ENCODE measurements at places on chromosomes 1 and 21.
A peak's percentile ranks its signal among the peaks of the same experiment; 100 is the strongest.

DNA sequence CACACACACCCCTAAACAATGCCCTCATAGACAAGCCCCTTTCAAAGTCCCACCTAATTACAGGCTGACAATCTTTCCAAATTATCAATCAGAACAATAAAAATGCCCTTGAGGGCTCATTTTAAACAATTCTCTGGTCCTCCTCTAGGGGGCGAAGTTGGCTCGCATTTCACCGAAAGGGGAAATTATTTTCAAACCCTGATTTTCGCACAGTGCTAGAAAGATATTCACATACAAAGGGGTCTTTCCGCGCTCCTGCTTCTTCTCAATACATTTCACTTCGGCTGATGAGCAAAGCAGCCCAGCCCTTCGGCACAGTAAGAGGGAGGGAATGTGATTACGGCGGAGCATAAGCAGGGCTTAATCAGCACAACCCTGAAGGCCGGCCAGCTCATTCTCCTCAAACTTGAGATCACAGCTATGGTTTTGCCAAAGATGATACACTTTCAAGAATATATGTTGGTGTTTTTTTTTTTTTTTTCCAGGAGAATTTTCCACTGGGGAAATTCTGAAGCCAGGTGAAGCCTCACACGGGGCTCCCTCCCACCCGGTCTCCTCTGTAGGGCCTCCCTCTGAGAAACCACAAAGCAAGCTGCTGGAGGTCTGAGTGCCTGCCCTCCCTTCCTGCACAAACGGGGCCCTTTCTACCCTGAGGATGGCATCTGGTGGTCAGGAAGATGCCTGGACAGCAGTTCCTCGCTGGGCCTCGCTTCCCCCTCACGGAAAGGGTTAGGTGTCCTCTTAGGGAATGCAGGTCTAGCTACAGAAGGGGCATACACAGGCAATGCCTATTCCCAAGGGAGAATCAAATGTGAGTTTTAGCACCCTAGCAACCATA lies 66.9 kb downstream of the GNG12 start:
- peaks cover 36% of the 10 kb centered on the region for H3K27me3 ChIP-seq
- peak; percentile 20 for DNase-seq
- peaks cover 5% of the 10 kb centered on the region for H3K4me1 ChIP-seq
- no peaks in the 10 kb centered on the region for H3K36me3 ChIP-seq
- H3K4me3 ChIP-seq = peak overlapping the region; percentile 52

DNA sequence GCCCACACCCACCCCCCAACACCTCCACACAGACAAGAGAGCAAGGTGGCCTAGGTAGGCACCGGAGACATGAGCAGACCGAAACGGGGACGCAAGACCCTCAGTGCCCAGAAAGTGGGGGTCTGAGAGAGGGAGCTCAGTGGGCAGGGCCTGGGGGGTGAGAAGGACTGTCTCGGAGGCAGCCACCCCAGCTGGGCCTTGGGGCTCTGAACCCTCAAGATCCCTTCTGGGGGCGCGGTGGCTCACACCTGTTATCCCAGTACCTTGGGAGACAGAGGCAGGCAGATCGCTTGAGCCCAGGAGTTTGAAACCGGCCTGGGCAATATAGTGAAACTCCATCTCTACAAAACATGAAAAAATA lies 9.1 kb upstream of the GNB1 start:
- no peaks in the 10 kb centered on the region for H3K27me3 ChIP-seq
- H3K4me3 ChIP-seq = no peak overlapping the region
- no peak overlapping the region for H3K27ac ChIP-seq
- H3K4me1 ChIP-seq = peaks cover 11% of the 10 kb centered on the region
- no peak for DNase-seq
- no peaks in the 10 kb centered on the region for H3K36me3 ChIP-seq

DNA sequence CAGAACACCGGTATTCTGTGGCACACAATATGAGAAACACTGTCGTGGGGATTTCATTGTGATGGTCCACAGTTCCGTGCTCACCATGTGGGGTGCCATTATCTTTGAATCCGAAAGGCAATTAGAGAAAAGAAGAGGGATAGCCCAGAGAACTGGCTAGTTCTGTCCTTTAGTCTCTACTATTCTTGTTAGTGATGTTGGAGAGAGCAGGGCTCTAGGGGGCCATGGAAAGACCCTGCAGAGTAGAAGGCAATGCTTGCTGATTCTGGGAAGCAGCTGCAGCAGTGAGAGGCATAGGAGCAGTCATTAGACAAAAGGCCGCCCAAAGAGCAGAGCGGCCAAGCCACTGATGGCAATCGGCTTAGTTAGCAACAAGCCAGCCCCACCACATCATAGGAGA lies 146.3 kb downstream of the TSEN15 start:
- H3K27ac ChIP-seq = no peak overlapping the region
- no peak for DNase-seq
- no peaks in the 10 kb centered on the region for H3K36me3 ChIP-seq
- H3K4me3 ChIP-seq = no peak overlapping the region

- H3K27ac ChIP-seq = no peak overlapping the region
- DNase-seq = no peak
- peaks cover 5% of the 10 kb centered on the region for H3K27me3 ChIP-seq
- H3K4me3 ChIP-seq = no peak overlapping the region
- H3K4me1 ChIP-seq = no peaks in the 10 kb centered on the region
Observed at GRCh38 chr1:115560027-115560426, 81.7 kb upstream of the VANGL1 start.

DNA sequence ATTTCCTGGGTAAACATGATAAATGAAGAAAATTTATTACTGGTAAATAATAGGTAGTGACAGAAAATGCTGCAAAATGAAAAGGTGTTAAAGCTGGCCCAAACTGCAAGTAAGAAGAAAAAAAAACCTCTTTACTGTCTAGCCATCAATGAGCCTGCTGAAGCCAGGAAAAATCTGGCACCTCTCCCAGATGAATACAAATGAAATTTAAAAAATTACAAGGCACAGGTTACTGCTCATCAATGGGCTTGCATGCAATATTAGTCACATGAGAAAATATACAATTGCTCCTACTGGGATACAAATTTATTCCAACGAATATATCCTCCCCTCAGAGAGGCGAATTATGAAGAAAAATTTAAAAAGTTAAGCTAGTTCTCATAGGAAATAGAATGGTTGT lies 1422.5 kb downstream of the KCNT2 start:
- H3K36me3 ChIP-seq = no peaks in the 10 kb centered on the region
- H3K4me1 ChIP-seq = no peaks in the 10 kb centered on the region
- H3K4me3 ChIP-seq = no peak overlapping the region
- H3K27me3 ChIP-seq = peaks cover 1% of the 10 kb centered on the region
- no peak overlapping the region for H3K27ac ChIP-seq
- DNase-seq = no peak

DNA sequence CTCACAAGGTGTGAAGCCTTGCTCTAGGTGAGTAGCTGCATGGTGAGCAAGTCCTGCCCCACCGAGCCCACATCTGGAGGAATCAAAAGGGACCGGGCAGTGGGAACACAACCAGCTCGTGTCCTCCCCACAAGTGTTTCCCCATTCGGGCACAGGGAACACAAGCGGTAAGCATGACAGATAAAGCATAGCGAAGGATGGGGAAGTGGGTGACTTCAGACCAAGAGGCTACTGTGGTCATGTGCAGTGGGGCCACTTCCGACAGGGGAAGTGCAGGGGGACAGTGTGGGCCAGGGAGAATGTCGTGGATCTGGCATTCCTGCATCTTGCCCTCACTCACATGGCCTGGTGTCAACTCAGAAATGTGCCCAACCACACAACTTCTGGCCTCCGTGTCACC lies 306.2 kb downstream of the FAM72C start:
- no peak overlapping the region for H3K27ac ChIP-seq
- H3K4me1 ChIP-seq = no peaks in the 10 kb centered on the region
- no peak for DNase-seq
- H3K36me3 ChIP-seq = no peaks in the 10 kb centered on the region
- peaks cover 8% of the 10 kb centered on the region for H3K27me3 ChIP-seq
- no peak overlapping the region for H3K4me3 ChIP-seq

GRCh38 chr1:223811634-223812101 lies 34.1 kb downstream of the TP53BP2 start:
- H3K36me3 ChIP-seq = peaks cover 36% of the 10 kb centered on the region
- peaks cover 13% of the 10 kb centered on the region for H3K4me1 ChIP-seq
- H3K4me3 ChIP-seq = no peak overlapping the region
- no peak overlapping the region for H3K27ac ChIP-seq
- no peak for DNase-seq

DNA sequence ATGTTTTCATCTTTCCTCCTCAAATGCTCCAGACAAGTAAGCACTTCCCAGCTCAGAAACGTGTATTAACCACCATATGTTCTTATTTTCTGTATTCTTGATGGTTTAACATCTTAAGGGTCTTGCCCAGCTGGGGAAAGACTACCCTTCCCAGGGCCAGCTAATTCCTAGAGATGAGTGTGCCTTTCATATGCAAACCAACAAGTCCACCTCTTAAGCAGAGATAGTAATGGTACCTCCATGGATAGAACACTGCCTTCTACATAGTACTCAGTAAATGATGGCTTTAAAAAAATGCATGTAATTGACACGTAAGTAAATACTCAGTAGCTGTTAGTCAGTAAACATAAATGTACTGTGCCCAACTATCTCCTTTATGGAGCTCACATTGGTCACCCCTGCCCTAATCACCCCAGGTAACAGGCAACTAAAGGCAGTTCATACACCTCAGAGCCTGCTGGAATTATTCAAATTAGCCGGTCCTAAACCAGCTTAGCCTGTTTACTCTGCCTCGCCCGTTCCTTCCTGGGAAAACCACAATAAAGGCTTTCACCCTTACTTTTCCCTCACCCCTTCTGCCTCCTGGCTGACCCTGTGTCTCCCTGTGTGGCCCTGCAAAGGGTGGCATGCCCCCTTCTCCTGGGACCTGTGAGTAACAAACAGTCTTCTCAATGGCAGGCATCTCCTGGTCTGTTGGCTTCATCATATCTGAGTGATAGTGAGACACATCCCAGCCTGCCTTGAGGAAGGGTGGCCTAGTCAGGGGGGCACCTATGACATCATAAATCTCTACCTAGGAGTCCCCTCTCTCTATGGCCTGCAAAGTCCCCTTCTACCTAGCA lies 40.1 kb upstream of the KLHDC7A start:
- no peaks in the 10 kb centered on the region for H3K27me3 ChIP-seq
- no peaks in the 10 kb centered on the region for H3K4me1 ChIP-seq
- no peaks in the 10 kb centered on the region for H3K36me3 ChIP-seq
- H3K4me3 ChIP-seq = no peak overlapping the region
- DNase-seq = no peak
- H3K27ac ChIP-seq = no peak overlapping the region

- no peaks in the 10 kb centered on the region for H3K36me3 ChIP-seq
- H3K4me3 ChIP-seq = no peak overlapping the region
- DNase-seq = no peak
Observed at GRCh38 chr1:18198260-18198659, 90.7 kb downstream of the IGSF21 start.

DNA sequence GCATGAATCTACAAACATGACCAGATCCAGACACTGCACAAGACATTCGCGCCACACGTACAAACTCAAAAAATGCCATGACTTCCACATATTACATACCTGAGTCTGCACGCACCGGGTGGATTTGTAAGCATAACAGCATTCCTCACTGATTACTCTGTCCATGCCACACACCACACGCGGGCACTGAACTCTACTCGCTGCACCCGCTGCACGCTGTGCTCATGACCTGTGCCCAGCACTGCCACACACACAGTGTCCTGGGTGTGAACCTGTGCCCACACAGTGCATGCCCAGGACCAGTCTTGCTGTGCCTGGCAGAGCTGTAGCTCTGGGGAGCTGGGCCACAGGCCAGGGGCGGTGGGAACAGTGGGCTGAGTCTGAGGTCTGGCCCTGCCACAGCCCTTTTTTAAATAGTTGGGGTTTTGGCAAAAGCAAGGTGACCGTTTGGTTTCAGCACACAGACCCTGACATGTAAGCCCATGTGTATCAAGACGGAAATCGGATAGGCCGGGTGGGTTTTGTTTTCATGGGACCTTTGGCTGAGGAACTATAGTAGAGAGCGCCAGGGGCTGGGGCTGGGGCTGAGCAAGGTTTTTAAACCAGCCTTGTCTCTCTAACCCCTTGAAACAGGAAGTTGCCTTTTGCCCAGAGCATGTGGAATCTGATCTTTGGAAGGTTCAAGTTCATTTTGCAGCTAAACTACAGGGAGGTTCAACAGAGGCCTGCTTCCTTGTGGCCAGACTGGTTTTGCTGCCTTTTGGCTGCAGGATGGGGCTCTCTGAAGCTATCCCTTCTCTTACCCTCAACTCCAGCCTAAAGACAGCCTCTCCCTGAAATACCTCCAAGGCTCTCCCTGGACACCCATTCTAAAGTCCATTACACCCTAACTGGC lies 12.3 kb upstream of the GOLT1A start:
- no peak overlapping the region for H3K4me3 ChIP-seq
- H3K27ac ChIP-seq = no peak overlapping the region
- no peaks in the 10 kb centered on the region for H3K36me3 ChIP-seq
- no peaks in the 10 kb centered on the region for H3K4me1 ChIP-seq
- no peaks in the 10 kb centered on the region for H3K27me3 ChIP-seq
- DNase-seq = no peak

DNA sequence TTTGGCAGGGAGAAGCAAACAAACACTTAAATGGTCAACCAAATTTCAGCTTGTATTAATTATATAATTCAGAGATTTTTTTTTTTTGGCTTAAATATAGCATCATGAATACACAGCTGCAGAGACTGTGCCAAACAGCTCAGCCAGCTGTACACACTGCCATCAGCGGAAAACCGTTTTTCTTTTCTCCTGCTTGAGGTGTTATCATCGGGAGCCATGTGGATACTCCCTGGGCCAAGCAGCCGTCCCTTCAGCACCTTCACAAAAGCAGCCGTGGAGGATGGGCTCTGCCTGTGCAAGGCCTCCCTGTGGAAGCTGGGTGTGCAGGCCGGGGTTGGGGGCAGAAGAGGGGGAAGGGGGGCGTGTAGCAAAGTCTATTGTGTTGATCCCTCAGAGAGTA lies 85.0 kb downstream of the NUF2 start:
- H3K4me3 ChIP-seq = no peak overlapping the region
- no peaks in the 10 kb centered on the region for H3K36me3 ChIP-seq
- H3K27ac ChIP-seq = no peak overlapping the region
- no peak for DNase-seq
- H3K27me3 ChIP-seq = no peaks in the 10 kb centered on the region
- H3K4me1 ChIP-seq = no peaks in the 10 kb centered on the region

DNA sequence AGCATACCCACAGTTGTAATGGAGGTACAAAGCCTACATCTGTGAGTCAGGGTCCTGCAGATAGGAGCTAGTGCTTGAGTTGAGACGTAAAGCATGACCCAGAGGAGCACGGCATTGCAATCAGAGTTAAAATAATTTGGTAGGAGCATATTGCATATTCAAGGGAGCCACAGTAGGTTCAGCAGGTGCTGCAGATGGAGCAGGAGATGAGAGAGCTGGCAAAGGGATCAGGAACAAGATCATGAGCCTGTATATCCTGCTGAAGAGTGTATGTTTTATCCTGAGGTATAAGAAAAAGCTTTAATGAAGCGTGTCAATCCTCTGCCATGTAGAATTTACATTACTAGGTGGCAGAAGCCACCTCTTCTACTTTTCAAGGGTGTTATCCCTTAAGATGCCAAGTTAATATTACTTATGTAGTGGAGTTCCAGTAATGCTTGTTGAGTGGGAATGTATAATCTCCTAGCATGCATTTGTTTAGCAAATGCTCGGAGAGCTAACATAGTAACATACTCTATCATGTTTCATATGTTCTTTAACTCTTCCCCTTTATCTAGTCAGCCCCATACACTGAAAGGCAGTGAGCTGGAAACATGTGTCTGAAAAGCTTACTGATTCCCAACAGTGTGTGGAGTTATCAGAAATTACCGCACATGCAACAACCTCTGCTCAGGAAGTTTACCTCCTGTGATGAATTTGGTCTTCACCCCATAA lies 300.3 kb downstream of the GRIK1 start:
- no peaks in the 10 kb centered on the region for H3K4me1 ChIP-seq
- H3K36me3 ChIP-seq = no peaks in the 10 kb centered on the region
- DNase-seq = no peak
- H3K4me3 ChIP-seq = no peak overlapping the region
- H3K27ac ChIP-seq = no peak overlapping the region

Data from CD4-positive, CD25-positive, alpha-beta regulatory T cell (primary cell).